ENCODE measurements at places on chromosomes 1 and 21.
A peak's percentile ranks its signal among the peaks of the same experiment; 100 is the strongest.

- no peak for DNase-seq
Observed at GRCh38 chr1:213531369-213532310, 456.1 kb upstream of the PROX1 start.

DNA sequence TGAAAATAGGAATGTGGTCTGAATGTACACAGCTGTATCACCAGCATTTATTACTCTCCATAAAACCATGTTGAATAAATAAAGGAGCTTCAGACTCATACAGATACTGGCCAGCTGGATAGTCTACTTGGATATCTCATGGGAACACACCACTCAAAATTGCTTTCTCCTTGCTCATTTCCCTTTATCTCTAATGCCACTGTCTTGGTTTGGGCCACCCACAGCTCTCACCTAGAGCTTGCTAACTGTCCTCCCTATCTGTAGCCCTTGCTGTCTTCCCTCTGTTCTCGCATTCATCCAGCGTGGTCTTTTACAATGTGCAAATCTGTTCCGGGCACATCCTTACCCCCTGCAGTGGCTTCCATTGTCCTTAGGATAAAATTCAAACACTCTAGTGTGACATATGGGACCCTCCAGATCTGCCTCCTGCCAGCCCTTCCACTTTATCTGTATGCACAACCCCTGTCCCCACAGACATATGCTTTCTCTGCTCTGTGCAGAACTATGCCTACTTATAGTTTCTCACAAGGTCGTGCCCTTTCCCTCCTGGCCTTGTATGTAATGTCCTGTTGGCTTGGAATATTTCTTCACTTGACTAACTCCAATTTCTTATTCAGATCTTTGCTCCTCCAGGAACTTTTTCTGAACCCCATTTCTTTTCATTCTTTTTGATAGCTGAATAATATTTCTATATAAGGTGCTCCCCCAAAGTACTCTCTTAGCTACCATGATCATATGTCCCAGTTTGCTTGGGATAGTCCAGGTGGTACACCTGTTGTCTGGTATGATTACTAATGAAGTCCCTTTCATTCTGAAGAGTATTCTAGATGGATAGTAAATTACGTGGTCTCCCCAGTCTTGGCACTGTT lies 2.9 kb downstream of the FLVCR1 start:
- no peak for DNase-seq

- DNase-seq = no peak
Observed at GRCh38 chr1:25458541-25459298, 28.0 kb downstream of the MACO1 start.

DNA sequence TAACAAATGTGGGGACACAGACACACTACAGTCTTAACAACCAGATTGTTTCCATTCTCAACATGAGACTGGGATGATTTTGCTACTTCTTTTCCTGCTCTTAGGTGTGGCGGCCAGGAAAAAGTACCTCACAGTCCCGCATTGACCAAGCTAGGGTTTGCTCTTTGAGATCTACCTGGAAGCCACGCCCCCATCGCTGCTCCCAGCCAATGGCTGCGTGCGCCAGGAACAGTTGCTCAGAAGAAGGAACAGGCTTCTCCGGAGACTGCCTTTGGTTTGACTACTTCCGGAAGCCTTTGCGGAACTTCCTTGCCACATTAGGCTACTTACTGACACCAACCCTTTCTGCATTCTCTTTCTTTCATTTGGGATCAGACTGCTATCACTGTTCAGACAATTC lies 44.2 kb upstream of the PLD5 start:
- no peak for DNase-seq

- no peak for DNase-seq
Observed at GRCh38 chr21:28454564-28455252, 538.0 kb downstream of the LTN1 start.

DNA sequence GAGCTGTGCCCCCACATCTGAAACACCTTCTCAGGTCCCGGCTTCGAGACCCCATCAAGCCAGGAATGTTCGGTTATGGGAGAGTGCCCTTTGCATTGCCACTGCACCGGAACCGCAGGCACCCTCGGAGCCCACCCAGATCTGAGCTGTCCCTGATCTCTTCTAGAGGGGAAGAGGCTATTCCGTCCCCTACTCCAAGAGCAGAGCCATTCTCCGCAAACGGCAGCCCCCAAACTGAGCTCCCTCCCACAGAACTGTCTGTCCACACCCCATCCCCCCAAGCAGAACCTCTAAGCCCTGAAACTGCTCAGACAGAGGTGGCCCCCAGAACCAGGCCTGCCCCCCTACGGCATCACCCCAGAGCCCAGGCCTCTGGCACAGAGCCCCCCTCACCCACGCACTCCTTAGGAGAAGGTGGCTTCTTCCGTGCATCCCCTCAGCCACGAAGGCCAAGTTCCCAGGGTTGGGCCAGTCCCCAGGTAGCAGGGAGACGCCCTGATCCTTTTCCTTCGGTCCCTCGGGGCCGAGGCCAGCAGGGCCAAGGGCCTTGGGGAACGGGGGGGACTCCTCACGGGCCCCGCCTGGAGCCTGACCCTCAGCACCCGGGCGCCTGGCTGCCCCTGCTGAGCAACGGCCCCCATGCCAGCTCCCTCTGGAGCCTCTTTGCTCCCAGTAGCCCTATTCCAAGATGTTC lies 4.3 kb downstream of the ADAMTSL4 start:
- DNase-seq = no peak

GRCh38 chr1:51623450-51623849 lies 6.6 kb downstream of the OSBPL9 start:
- DNase-seq = no peak

DNA sequence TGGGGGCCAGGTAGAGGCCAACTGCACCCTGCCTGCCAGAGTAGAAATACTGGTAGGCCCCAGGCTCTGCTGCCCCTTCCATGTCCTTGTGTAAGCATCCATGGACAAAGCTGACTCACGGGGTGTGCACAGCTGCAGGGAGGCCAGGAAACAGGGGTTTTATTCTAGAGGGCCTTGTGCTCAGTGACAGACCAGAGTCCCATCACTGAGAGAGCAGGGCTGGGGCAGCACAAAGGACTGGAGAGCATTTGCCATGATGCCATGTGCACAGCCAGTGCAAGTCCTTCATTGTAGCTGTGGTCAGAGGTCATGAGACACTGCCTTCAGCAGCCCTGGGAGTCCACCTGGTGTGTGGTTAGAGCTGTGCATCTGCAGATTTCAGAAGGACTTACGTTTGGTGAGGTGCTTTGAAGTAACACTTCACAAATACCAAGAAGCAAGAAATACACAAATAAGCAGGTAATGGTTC lies 8.1 kb downstream of the ARF1 start:
- no peak for DNase-seq

GRCh38 chr1:179793281-179793680 lies 50.2 kb downstream of the FAM163A start:
- no peak for DNase-seq

DNA sequence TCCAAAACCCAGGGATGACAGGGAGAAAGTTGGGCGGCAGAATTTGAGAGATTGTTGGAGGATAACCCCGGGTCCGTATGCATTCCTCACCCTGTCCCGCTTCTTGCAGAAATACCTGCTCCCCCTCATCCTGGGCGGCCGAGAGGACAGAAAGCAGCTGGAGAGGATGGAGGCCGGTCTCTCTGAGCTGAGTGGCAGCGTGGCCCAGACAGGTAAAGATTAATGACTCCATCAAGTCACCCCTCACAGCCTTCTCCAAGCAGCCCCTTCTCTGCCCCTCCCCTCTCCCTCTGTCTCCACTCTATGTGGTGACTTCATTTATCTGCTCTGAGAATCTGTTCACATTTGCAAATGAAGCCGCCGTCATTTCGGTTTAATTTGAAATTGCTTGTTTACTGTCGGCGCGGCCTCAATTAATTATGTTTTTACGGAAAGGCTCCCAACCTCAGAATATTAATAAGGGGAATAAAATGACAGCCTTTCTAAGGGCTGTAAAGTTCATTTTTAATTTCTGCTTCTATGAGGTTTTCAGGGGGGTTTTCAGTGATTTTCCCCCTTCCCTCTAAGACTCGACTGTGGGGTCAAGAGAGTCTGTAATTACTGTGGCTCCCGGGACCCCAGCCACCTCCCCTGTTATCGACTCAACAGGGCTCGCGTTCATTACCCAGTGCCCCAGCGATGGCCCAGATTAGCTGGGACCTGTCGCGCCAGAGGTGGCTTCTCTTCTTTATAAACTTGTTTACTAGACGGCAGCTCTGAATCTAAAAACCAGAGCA lies 148.3 kb downstream of the PEX14 start:
- DNase-seq = no peak

DNA sequence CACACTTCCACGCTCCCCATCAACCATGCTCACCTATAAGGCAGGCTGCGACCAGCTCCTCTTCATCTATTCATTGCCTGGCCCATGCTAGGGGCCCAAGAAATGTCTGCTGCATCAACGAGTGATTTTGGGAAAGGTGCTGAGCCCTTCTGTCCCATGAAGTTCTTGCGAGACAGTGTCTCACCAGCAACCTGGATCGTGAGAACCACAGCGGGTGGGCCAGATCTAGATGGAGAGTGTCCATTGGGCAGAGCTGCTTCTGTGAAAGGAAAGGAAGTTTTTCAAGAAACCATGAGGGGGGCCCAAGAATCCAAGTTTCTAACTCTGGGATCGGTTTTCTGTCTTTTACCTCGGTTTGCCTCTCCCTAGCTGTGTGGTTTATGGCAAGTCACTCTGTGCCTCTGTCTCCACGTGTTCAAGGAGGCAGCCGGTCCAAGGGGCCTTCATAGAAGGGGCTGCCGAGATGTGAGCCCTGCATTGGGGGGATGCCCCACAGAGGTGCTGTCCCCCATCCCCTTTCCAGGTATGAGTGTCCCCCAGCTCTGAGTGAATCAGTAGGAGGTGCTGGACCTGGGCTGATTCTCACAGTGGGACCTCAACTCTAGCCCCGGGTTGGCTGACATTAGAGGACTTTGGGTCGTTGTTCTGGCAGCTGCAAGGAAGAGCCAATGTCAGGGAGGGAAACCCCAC lies 8.3 kb upstream of the PADI1 start:
- DNase-seq = no peak

GRCh38 chr1:100526894-100527293 lies 11.0 kb upstream of the GPR88 start:
- no peak for DNase-seq

DNA sequence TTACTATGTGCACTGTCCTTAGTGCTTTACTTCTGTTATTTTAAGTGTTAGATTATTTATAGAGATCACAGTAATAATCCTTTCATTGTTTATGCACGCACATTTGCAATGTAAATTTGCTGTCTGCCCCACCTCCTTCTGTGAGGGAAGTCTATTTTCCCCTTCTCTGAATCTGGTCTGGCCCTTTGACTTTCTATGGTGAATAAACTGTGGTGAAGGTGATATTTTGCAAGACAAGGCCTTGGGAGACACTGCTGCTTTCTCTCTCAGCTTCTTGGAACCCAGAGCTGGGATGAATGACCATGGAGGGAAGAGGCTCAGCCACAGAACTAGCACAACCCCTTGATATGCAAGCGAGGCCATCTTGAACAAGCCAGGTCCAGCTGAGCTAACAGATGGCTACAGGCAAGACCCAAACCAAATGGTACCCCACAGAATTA lies 156.3 kb downstream of the ST6GALNAC3 start:
- no peak for DNase-seq

DNA sequence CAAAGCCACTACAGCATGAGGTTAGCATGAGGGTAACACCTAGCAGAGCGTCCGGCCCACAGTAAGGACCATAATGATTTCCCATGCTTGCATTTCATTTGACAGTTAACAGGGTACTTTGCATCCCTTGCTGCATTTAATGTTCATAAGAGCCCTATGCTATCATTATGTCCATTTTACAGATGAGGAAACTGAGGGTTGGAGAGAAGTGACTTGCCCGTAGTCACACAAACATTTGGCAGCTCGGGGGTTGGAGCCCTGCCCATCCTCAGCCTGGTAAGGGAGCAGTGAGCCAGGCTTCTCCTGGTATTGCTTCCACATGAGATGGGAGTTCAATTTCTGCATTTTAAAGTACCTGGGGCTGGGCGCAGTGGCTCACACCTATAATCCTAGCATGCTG lies 16.5 kb upstream of the EPHB2 start:
- no peak for DNase-seq

GRCh38 chr21:35220301-35220700 lies 171.2 kb upstream of the RUNX1 start:
- no peak for DNase-seq

GRCh38 chr1:107750364-107750959 lies 214.5 kb downstream of the VAV3 start:
- DNase-seq = peak; percentile 22

DNA sequence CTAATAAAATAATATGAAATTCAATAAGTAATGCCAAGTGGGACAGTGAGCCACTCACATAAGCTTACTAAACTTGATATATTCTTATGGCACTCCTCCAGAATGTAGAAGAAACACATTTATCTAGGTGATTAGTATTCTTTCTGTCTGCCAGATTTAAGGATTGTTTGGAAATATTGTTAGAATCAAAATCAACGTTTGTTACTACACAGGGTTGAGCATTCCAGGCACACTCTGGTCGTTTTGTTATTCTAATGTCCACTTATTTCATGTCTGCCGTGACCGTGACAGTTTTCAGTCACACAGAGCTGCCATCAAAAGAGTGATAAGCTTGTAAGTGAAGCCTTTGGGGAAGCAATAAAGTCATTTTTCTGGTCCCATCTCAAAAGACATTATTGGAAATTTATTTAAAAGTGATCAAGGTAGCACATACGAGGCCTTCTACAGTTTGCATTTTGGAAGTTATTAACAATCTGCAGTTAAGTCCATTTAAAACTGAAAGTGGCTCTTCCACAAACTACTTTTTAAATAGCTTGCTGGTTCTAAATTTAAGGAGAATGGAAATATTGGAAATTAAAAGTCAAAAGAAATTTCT lies 38.0 kb downstream of the NFIA start:
- DNase-seq = no peak

GRCh38 chr1:209924390-209924789 lies 13.6 kb upstream of the SYT14 start:
- no peak for DNase-seq

DNA sequence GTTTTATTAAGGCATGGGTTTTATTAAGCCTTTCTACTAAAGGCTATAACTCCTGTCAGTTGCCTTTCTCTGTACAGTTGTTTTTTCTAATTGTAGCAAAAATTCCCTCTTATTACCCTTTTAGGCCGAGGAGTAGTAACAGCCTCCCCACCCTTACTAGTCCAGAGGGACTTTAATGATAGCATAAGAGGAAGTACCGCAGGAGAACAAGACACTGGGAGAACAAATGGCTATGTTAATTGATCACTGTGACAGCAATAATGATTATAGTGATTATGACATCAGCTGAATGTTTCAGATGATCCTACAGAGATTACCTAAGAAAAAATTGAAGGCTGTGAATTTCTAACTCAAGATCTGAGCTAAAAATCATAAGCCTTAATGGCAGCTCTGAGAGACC lies 383.0 kb upstream of the PTBP2 start:
- DNase-seq = no peak

- DNase-seq = no peak
Observed at GRCh38 chr1:218983848-218984247, 189.8 kb upstream of the LYPLAL1 start.
